ENCODE measurements at places on chromosomes 1 and 21. TPM values are rescaled to one million over a fixed set of nuclear protein-coding genes. Genes with fewer than 3 reads are reported as not detected.

CDK18 gene
- 78.4 TPM for total RNA-seq

SLAMF6 gene
- 3.2 TPM for total RNA-seq

SLC6A9 gene
- 5.6 TPM for total RNA-seq

PAQR6 gene
- total RNA-seq = 2.1 TPM

KIF26B gene
- 1.8 TPM for total RNA-seq

C1orf94 gene
- total RNA-seq = not detected

NSL1 gene
- 28.3 TPM for total RNA-seq

KTI12 gene
- total RNA-seq = 11.6 TPM

ARHGEF19 gene
- total RNA-seq = 3.5 TPM

TDRD10 gene
- 47.1 TPM for total RNA-seq

SLC9A1 gene
- total RNA-seq = 23.3 TPM

FNDC10 gene
- total RNA-seq = 8.7 TPM

Data from upper lobe of left lung (tissue), 6 donors.